ENCODE measurements at places on chromosomes 6 and 20.

DNA sequence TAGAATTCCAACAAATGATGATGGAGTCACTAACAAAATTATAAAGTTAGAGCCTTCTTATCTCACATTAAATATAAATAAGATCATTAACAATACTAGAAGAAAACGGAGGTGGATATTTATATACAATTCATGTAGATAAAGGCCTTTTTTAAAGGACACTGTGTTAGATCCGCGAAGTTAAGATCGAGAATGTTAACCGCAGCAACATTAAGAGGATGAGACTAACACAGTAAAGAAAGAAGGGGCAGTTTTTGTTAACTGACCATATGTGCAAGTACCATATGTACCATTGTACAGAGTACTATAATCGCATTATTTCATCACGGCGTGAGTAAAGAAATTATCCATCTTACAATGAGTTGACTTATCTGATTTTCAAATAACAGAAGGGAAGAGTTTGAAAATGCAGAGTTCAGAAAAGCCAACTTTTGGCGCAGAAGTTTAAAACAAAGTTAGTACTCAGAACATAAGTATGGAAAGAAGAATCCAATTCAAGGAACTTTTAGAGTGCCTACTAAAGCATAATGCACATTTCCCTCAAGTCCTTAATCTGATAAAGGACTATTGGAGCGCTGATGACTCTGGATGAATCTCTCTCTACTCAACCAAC is 1.4 kb downstream of the FBXL4 start:
- no peak for DNase-seq

DNA sequence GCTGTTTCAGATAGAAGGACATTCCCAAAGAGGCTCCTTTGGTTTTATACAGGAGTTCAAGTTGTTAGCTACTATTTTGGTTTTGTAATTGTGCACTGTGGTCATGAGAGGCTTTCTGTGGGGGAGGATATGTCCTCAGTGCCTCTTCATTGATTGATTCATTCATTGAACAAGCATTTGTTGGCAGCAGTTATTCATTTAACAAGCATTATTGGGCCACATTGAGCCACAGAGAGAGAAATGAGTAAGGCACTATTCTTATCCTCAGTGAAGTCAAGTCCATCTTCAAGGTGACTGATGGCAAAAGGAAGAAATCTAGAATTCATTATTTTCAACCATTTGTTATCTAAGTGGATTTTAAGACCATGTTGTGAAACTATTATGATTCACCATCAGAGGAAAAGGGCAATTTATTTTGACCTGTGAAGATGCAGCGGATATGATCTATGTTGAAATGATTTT is 697.2 kb upstream of the CITED2 start:
- no peak for DNase-seq

DNA sequence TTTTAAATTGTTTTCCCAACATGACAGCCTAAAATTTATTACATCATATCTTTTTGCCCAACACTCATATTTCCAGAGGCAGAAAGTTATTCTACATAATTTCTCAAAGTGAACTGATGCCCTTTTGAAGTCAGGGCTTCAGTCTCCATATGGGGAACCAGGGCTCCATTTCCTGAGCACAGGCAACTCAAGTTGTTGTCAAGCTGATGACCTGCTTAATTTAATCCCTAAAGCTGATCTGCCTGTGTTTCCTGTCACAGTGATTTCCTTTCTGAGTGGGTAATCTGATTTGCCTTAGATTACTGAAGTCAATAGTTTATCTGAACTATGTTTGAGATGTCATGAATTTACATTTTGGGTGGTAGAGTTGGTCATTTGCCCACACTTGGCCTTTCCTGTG is 932.1 kb upstream of the MANEA start:
- no peak for DNase-seq

DNA sequence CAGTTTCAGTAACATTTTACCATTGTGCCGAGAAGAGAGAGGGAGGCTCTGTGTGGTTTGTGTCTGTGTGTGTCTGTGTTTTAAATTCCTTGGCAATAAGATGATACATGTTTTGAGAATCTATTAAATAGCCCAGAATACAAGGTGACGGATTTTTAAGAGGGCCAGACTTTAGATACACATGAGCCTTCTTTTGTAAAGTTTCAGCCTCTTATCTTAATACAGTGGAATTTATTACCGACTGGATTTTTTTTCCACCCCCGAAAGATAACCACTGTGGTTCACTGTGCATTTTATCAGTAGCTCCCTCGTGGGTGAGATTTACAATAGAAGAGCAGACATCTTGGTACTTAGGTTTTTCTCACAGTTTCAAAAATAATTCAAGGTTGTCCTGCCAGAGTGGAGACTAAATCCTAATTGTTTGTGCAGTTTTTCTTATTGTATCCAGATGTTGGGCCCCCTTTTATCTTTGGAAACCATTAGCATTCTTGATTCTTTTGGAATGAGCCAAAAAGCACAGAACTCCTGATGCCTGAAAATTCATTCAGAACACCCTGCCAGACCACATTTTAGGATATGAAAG is 49.9 kb downstream of the STK4 start:
- DNase-seq = no peak

GRCh38 chr20:1964659-1965405 is 29.0 kb downstream of the PDYN start:
- no peak for DNase-seq
